Transverse colon (tissue), 4 donors: ENCODE measurements at places on chromosomes 2 and 18.
A peak's percentile ranks its signal among the peaks of the same experiment; 100 is the strongest.

DNA sequence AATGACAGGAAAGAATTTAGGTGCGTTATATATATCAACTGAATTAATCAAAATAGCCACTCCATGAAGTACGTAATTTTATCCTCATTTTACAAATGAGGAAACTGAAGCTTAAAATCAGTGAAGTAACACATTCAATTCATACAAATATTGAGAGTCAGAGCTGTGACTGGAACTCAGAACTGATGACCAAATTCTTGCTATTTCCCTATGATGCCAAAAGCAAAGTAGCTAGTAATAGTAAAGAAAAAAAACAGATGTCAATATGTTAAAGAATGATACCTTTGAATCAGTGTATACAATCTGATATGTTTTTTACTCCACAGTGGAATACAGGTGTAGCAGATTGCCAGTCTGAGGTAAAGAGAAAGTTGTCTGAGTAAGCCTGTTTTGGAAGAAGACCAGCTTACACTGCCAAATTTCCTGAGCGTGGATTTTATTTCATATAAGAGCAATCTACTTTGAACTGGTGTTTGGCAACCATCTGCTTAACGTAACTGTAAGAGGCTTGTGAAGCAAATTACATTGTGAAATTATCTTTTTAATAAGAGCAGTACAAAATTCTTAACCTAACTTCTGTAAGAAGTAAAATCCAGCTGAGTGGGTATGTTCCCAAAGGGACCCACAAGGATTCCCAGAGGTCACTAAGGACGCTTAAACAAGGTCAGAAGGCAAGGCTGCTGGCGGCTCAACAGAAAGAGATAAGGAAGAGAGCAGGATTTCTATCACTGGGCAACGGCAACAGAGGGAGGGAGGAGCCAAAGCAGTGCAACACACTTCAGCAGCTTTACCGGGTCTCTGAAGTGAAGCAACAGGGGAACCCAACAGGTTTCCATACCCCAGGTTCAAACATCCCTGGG, 85.6 kb downstream of the IKZF2 start:
- H3K27me3 ChIP-seq, result no peaks in the 10 kb centered on the region
- H3K4me3 ChIP-seq, result no peak overlapping the region
- H3K36me3 ChIP-seq, result no peaks in the 10 kb centered on the region
- peaks cover 2% of the 10 kb centered on the region for H3K4me1 ChIP-seq
- H3K27ac ChIP-seq, result no peak overlapping the region
- DNase-seq, result peak; percentile 32

GRCh38 chr18:23757437-23757733, 68.1 kb downstream of the LAMA3 start:
- H3K27ac ChIP-seq, result no peak overlapping the region
- H3K4me3 ChIP-seq, result no peak overlapping the region
- no peaks in the 10 kb centered on the region for H3K4me1 ChIP-seq
- no peak for DNase-seq
- no peaks in the 10 kb centered on the region for H3K27me3 ChIP-seq

GRCh38 chr18:36441426-36442240, 144.1 kb downstream of the FHOD3 start:
- no peaks in the 10 kb centered on the region for H3K4me1 ChIP-seq
- H3K27me3 ChIP-seq, result no peaks in the 10 kb centered on the region
- H3K27ac ChIP-seq, result peak overlapping the region; percentile 56
- DNase-seq, result no peak
- no peaks in the 10 kb centered on the region for H3K36me3 ChIP-seq

DNA sequence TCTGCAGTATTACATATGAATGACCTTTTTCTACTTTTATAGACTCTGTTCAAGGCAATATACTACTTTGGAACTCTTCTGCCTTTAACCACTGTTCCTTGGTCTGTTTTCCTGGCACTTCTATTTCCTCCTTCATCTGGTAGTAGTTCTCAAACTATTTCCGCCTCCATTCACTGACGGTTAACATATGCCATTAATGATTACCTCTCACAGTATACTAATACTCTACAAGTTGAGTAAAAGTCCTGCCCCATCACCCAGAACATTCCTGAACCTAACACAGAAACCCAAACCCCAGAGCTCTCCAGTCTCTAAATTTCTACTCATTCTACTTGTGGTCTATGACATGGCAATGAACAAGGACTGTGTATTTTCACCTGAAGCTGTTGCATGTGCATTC, 4.5 kb downstream of the GFPT1 start:
- H3K27ac ChIP-seq, result peak overlapping the region; percentile 71
- no peaks in the 10 kb centered on the region for H3K27me3 ChIP-seq
- DNase-seq, result no peak
- H3K36me3 ChIP-seq, result no peaks in the 10 kb centered on the region
- no peak overlapping the region for H3K4me3 ChIP-seq

- H3K27me3 ChIP-seq, result no peaks in the 10 kb centered on the region
- H3K4me1 ChIP-seq, result no peaks in the 10 kb centered on the region
- H3K36me3 ChIP-seq, result no peaks in the 10 kb centered on the region
- no peak overlapping the region for H3K4me3 ChIP-seq
Measured at GRCh38 chr2:9655441-9656269, 24.9 kb upstream of the YWHAQ start.

GRCh38 chr2:194332799-194333490, 1324.1 kb upstream of the SLC39A10 start:
- H3K4me3 ChIP-seq, result no peak overlapping the region
- no peaks in the 10 kb centered on the region for H3K4me1 ChIP-seq
- DNase-seq, result no peak
- H3K27ac ChIP-seq, result no peak overlapping the region
- H3K27me3 ChIP-seq, result no peaks in the 10 kb centered on the region

GRCh38 chr2:179336782-179337534, 72.3 kb upstream of the SESTD1 start:
- H3K27me3 ChIP-seq, result no peaks in the 10 kb centered on the region
- H3K27ac ChIP-seq, result no peak overlapping the region
- H3K4me1 ChIP-seq, result no peaks in the 10 kb centered on the region
- DNase-seq, result no peak
- no peaks in the 10 kb centered on the region for H3K36me3 ChIP-seq
